Activated CD4-positive, alpha-beta memory T cell treated with anti-CD3 and anti-CD28 coated beads for 36 hours (primary cell): ENCODE measurements at places on chromosomes 16 and 17. TPM values are rescaled to one million over a fixed set of nuclear protein-coding genes. Genes with fewer than 3 reads are reported as not detected.

GRCh38 chr16:4290236-4290830 is 17.5 kb upstream of the TFAP4 start:
- no peak overlapping the region for H3K4me3 ChIP-seq
- peaks cover 6% of the 10 kb centered on the region for H3K27me3 ChIP-seq
- peaks cover 5% of the 10 kb centered on the region for H3K4me1 ChIP-seq
- no peak for DNase-seq

DNA sequence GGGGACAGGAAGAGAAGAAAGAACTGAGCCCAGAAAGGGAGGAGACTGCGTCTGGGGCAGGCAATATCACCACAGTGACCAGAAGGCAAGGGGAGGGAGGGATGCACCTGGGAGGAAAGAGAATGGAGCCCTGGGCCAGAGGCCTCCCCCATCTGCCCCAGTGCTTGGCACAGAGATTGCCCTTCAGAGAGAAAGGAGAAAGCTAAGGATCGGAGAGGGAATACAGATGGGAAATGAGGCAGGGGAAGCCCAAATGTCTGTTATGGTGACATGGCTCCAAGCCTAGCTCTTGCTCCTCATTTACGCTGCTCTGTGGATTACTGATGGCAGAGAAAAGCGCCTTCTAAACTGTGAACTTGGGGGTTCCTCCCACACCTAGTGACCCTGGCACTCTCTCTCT is 47.2 kb downstream of the PIPOX start:
- H3K27ac ChIP-seq, result no peak overlapping the region
- H3K36me3 ChIP-seq, result peaks cover 11% of the 10 kb centered on the region
- H3K4me3 ChIP-seq, result no peak overlapping the region
- DNase-seq, result no peak
- H3K27me3 ChIP-seq, result no peaks in the 10 kb centered on the region
- no peaks in the 10 kb centered on the region for H3K4me1 ChIP-seq

- H3K36me3 ChIP-seq, result no peaks in the 10 kb centered on the region
- H3K27ac ChIP-seq, result no peak overlapping the region
- H3K4me1 ChIP-seq, result peaks cover 33% of the 10 kb centered on the region
- peaks cover 7% of the 10 kb centered on the region for H3K27me3 ChIP-seq
- no peak for DNase-seq
These were observed 3.9 kb upstream of the MYO1D start for GRCh38 chr17:32880671-32881453.

- no peak overlapping the region for H3K4me3 ChIP-seq
- H3K36me3 ChIP-seq, result no peaks in the 10 kb centered on the region
- H3K27me3 ChIP-seq, result no peaks in the 10 kb centered on the region
- DNase-seq, result no peak
These were observed 2.7 kb upstream of the MAP2K6 start for GRCh38 chr17:69411766-69412165.

DNA sequence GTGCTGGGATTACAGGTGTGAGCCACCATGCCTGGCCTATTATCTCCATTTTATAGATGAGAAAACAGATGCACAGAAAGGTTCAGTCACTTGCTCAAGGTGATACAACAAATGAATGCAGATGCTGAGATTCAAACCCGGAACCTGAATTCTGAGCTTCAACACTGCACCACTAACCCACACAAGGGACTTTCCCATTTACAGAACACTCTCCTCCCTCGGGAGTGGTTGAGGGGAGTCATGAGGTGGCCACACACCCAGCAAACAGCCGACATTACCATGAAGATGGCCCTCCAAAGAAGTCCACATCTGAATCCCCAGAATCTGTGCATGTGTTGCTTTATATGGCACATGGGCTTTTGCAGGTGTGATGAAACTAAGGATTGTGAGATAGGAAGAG is 9.1 kb downstream of the BCL7C start:
- H3K27me3 ChIP-seq, result no peaks in the 10 kb centered on the region
- peaks cover 26% of the 10 kb centered on the region for H3K36me3 ChIP-seq
- H3K27ac ChIP-seq, result peak overlapping the region; percentile 2
- no peak overlapping the region for H3K4me3 ChIP-seq

DNA sequence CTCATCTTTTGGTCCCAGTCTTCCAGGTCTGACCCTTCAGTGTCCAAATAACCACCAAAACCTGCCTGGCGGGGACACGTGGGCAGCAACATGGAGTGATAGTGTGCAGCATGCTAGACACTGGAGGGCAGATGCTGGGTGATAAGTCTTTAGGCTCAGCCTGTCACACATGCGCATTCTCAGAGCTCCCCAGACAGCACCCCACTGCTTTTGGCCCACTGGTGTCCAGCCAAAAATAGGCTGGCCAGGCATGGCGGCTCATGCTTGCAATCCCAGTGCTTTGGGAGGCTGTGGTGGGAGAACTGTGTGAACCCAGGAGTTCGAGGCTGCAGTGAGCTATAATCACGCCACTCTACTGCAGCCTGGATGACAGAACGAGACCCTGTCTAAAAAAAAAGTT is 12.3 kb downstream of the GINS2 start:
- no peaks in the 10 kb centered on the region for H3K27me3 ChIP-seq
- no peak overlapping the region for H3K4me3 ChIP-seq
- no peak overlapping the region for H3K27ac ChIP-seq
- no peak for DNase-seq
- peaks cover 22% of the 10 kb centered on the region for H3K4me1 ChIP-seq

Gene MYADML2
- total RNA-seq, result not detected

- H3K4me3 ChIP-seq, result peak overlapping the region; percentile 89
- peak overlapping the region; percentile 92 for H3K27ac ChIP-seq
- H3K36me3 ChIP-seq, result peaks cover 3% of the 10 kb centered on the region
- peaks cover 35% of the 10 kb centered on the region for H3K4me1 ChIP-seq
- no peaks in the 10 kb centered on the region for H3K27me3 ChIP-seq
These were observed 2.5 kb downstream of the TRIM47 start for GRCh38 chr17:75875940-75876189.

Gene KRTAP3-2
- total RNA-seq, result not detected

GRCh38 chr17:40443196-40443987 is at the start of gene IGFBP4:
Gene IGFBP4 (plus strand): TSS chr17:40443450. CDS start chr17:40443736, 286 bp downstream.
- H3K4me3 ChIP-seq, result peak within 1 kb of the TSS; percentile 65
- no peaks in the 10 kb centered on the region for H3K36me3 ChIP-seq
- peaks cover 37% of the 10 kb centered on the region for H3K4me1 ChIP-seq
- H3K27ac ChIP-seq, result peak within 1 kb of the TSS; percentile 82
- peaks cover 1% of the 10 kb centered on the region for H3K27me3 ChIP-seq
- peak; percentile 76 for DNase-seq

DNA sequence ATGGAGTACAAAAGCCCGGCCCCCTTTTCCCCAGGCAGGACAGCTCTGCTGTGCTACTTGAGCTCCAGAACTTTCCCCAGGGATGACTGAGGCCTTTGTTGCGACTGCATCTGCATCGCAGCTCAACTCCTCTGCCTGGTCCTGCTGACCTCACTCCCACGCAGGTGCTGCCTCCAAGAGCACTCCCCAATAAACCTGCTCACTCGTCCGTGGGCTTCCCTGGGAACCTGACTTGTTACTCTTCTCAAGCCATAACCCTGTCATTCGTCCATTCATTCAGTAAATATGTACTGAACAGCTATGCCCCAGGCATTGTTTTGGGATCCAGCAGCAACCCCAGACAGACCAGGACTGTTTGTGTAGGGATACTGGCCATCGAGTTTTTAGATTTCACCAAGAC is 11.6 kb upstream of the RMI2 start:
- H3K27me3 ChIP-seq, result no peaks in the 10 kb centered on the region
- no peak overlapping the region for H3K4me3 ChIP-seq
- H3K27ac ChIP-seq, result no peak overlapping the region
- H3K36me3 ChIP-seq, result no peaks in the 10 kb centered on the region
- H3K4me1 ChIP-seq, result peaks cover 15% of the 10 kb centered on the region

DNA sequence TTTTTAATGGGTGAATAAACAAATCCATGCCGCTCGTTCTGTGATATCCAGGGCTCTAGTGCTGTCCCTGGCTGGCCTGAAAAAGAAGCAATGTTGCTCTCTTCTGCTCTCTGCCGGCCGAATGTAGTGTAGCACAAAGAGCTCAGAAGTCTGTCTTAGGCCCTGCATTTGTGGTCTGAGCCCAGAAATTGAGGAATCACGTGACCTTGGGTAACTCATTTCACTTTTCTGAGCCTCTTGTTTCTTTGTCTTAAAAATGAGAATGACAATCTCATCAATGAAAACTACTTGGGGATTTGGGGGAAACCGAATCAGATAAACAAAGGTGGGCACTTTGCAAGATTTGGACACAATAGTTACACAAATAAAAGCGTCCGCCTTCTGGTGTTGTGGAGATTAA is 381.6 kb upstream of the ASIC2 start:
- H3K27me3 ChIP-seq, result peaks cover 5% of the 10 kb centered on the region
- H3K27ac ChIP-seq, result no peak overlapping the region
- no peak overlapping the region for H3K4me3 ChIP-seq
- no peaks in the 10 kb centered on the region for H3K4me1 ChIP-seq

DNA sequence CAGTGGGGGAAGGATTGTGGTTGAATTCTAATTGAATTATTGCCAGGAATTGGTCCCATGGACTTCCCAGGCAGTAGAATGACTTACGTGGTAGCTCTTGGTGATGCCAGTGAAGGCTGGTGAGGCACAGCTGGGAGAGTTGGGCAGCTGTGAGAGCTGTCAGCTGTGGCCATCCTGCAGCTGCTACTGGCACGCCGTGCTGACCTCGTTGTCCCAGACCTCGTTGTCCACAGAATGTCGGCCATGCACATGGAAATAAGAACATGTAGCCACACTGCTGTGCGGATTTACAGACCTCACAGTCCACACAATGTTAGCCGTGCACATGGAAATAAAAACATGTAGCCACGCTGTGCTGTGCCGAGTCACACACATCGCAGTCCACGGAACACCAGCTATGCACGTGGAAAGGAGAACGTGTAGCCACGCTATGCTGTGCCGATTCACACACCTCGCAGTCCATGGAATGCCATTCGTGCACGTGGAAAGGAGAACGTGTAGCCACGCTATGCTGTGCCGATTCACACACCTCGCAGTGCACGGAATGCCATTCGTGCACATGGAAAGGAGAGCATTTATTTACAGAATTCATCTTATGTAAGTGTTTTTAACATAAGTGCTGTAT is 59.2 kb downstream of the BANP start:
- H3K4me1 ChIP-seq, result peaks cover 6% of the 10 kb centered on the region
- no peak for DNase-seq
- H3K36me3 ChIP-seq, result peaks cover 28% of the 10 kb centered on the region
- H3K27ac ChIP-seq, result no peak overlapping the region

DNA sequence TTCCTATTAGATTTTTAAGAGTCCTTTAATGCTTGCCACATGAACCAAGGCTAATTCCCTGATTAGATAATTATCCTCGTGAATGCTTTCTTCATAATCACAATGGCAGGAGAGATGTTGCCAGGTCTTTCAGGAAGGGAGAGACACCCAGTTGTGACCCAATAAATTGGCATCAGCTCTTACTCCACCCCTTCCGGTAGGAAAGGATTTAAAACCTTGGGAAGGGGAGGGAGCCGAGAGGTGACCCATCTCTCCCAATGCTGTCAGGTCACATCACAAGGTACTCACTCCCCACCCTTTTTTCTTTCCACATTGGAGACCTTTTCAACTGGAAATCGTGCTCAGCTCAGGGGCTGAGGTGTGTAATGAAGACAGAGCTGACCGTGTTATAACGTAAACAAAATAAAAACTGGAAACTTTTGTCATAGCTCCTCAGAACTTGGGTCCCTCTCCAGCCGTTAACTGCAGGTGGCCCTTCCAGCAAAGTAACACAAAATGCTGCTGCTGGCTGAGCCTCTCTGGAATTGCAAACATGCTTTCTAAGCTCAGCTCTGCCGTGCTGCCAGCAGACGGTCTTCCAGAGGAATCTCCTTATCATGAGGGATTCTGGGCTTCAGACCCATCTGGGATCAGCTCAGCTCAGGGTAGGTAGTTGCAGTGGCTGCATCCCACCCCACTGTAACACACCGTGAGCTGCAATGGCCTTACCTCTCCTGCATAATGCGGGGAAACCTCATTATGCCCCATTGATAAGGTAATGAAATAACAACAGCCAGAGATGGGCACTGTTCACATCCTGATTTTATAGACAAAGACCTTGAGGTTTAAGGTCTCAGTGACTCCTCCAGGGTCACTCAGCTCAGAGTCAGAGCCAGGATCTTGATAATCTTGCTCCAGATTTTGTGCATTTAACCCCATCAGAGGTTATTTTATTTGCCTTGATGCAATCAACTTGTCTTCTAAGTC is 15.6 kb downstream of the TMEM100 start:
- peaks cover 25% of the 10 kb centered on the region for H3K27me3 ChIP-seq
- no peak for DNase-seq
- no peak overlapping the region for H3K27ac ChIP-seq
- no peaks in the 10 kb centered on the region for H3K36me3 ChIP-seq

DNA sequence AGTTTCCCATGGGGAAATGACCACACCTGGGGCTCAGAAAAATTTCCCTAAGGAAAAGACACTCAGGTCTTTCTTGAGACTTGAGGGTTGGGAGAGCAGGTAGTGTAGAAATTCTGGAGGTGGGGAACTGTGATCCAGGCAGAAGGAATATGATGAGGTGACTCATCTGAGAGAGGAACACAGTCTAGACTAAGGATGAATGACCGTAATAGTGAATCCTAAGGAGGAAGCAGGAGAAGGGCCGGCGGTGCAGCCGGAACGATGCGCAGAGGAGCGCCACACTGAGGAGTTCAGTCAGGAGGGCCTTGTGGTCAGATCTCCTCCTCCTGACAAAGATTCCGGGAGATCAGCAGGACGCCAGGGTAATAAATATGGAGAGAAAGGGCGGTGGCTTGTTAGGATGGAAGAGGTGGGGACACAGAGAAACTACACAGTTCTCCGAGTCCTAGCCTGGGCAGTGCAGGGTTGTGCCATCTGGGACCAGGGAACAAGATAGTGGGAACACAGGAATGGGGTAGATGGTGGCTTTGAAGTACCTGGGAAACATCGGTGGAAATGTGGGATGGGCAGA is 135.6 kb downstream of the PARN start:
- peaks cover 3% of the 10 kb centered on the region for H3K36me3 ChIP-seq
- no peak overlapping the region for H3K4me3 ChIP-seq
- peaks cover 13% of the 10 kb centered on the region for H3K4me1 ChIP-seq
- DNase-seq, result no peak
- H3K27me3 ChIP-seq, result no peaks in the 10 kb centered on the region

Gene GINS3
- 14.0 TPM for total RNA-seq

Gene PTX4
- total RNA-seq, result not detected

DNA sequence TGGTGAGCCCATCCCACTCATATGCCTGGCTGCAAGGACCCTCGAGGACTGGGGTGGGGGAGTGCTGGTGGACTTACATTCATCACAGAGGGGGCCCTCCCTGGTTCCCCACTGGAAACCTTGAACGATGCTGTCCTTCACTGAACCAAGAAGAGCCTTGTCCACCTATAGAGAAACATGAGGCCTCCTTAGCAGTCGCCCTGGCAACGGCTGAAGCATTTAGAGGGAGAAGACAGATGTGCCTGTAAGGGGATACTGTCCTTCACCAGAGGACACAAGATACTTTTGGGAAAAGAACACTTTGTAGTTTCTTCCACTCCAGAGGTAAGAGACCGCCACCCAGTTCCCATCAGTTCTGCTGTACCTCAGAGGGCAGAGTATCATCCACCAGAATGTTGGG is 6.5 kb downstream of the HIGD1B start:
- H3K4me3 ChIP-seq, result no peak overlapping the region
- H3K36me3 ChIP-seq, result peaks cover 46% of the 10 kb centered on the region
- H3K27ac ChIP-seq, result no peak overlapping the region
- no peak for DNase-seq
